ENCODE measurements at places on chromosomes 4 and X. TPM values are rescaled to one million over a fixed set of nuclear protein-coding genes. Genes with fewer than 3 reads are reported as not detected.

GRCh38 chr4:152458801-152459302 lies 77.0 kb downstream of the FBXW7 start:
- no peak for DNase-seq

The SPANXD gene
- total RNA-seq: not detected

GRCh38 chrX:105051364-105051763 lies 169.1 kb downstream of the TEX13A start:
- no peak for DNase-seq

DNA sequence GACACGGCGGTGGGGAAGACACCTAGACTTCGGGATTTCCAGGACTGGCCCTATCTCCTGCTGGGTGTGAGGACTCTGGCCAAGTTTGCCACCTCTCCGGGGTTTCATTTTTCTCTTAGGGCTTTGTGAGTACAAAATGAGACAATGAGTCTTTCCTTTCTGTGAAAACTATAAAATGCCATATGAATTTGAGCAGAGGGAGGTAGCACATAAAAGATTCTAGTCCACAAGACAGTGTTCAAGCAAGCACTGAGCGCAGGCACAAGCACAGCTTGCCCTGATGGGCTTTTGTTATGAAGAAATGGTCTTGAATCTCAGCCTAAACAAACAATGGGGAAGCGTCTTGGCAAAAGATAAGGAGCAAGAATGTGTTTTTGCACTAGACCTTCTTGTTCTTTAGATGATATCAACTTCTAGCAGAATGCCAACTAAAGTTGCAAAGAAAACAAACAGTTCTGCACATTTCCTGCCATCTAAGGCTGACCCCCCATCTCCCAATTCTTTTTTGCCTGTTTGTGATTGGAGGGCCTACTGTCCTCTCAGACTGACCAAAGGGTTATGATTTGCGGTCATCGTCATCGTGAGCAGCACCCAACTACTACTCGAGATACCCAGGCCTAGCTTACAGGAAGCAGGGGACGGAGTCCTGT lies 73.0 kb upstream of the ZNF518B start:
- no peak for DNase-seq

DNA sequence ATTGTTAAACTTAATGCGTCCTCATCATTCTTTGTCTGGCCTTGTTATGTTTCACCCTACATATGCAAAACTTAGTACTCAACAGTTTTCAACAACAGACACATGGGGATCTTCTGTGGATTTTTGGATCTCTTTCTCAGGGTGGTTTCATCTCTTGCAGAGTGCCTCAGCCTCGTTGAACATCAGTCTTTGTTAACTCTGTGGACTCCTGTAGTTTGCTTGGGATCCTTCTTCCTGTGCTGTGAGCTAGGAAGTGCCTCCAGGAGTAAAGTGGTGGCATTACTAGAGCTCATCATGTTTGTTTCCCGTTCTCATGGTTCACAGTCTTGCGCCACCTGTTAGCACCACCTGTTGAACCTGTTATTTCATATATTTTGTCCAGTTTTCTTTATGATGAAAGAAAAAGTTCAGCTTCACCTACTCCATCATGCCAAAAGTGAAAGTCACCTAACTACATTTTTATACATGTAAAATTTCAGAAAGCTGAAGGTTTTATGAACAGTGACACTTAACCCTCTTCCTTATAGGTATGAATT lies 27.5 kb upstream of the NDUFC1 start:
- no peak for DNase-seq

DNA sequence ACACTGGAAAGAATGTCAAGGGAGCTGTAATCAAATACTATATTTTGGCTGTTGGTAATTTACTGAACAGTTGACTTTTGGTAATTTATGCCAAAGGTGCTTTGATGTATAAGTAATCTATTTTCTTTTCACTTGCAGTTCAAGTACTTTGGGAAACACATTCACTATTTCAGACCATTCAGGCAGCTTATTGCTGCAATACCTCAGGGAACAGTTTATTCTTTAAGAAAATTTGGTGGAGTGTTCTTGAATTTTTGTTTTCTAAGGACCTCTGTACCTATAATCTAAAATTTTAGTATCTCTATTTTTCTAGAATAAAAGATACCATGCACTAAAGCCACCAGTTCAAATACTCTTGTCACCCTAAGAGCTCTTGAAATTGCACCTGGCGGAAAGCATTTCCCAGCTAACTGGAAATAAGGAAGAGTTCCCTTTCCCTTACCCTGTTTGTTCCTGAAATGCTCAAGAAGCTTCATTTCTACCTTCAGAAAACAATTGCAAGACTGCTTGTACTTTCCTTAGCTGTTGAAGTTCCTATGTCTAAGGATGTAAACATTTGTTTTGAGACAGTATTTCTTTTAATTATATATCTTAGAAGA lies 633.5 kb upstream of the FAT1 start:
- no peak for DNase-seq

DNA sequence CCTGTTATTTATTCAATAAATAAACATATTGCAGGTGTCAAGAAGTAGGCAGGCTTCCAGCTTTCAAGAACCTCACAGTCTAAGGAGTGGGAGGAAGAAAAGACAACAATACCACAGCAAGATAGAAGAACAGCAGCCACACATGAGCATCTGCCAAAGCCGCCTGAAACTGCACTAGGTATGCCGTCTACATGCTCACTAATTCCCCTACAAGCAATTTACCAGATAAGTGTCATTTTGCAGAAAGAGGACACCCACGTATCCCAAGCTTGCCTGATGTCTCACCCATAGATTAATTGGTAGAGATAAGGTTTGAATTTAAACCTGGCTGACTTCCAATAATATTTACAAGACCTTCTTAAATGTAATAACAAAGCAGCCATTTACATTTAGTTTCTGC lies 439.4 kb upstream of the CPEB2 start:
- DNase-seq: no peak

The IL13RA2 gene
- 0.85 TPM for total RNA-seq

- DNase-seq: no peak
Measured at GRCh38 chr4:76694056-76694455, 203.9 kb downstream of the SOWAHB start.

- no peak for DNase-seq
Measured at GRCh38 chr4:1057403-1057745, 45.9 kb downstream of the FGFRL1 start.

DNA sequence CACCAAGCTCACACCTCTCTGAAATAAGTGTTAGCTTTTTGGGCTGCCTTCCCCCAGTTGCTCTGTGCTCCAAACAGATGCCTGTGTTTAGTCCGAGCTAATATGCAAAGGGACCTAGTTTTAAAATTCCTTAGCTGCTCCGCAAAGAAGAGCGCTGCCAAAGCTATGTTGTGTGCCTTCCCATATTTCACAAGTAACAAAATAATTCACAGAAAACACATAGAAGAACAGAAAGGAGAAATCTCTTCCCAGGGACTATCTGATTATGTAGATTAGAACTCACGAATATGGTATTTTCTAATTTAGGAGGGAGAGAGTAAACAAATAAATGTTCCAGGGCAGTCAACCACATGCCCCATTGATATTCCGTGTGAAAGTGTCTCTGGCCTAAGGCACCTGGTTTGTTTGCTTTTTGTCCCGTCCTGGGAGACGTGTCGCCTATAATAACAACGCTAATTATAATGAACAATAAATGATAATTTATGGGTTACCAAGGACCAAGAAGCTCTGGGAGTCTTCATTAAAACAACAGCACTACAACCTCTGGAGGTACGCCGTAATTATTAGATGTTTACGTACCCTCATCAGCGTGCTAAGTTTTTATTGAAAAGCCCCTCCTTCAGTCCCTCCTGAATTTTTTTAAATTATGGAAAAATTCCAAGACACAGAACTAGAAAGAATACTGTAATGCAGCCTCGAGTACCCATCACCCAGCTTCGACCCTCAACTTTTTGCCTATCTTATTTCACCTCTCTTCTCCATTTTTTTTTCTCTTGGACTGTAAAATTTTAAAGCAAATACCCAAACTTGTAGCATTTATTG lies 1.2 kb upstream of the CCNG2 start:
- no peak for DNase-seq

DNA sequence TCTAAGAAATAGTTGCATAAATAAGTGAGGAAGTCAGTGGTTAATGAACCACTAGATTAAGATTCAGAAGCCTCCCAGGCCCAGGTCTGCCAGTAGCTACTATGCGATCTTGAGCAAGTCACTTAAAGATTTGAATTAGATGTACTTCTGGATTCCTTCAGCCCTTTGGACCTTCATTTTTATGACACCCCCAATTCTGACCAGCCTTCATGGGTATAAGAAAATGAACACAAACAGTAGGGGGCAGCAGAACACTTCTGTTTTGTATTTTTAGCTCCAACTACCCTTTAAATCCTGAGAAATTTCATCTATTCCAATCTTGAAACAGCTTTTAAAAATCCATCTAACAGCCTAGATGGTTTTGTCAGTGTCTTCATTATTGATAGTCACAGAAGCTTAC lies 19.0 kb downstream of the TMEM47 start:
- DNase-seq: no peak

The GRK4 gene
- 2.7 TPM for total RNA-seq

GRCh38 chr4:186013419-186014186 lies 55.4 kb upstream of the TLR3 start:
- no peak for DNase-seq

All from foreskin keratinocyte (primary cell).